ENCODE measurements at places on chromosomes 2 and 18.

DNA sequence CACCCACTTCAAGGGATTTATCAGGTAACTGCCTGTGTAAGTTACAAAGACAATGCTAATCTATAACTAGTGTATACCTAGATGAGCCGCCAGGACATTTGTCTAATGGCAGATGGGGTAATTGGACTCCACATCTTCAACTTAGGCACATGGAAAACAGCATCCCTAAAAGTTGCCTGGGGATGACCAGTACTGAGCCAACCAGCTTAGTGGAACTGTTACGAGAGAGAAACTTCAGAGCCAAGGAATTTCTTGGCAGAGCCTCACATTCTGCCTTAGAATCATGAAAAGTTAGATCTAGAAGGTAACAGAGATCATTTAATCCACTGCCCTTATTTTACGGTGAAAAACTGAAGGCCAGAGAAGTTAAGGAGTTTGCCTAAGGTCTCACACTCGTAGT is 15.5 kb upstream of the CLASP1 start:
- DNase-seq, result no peak

DNA sequence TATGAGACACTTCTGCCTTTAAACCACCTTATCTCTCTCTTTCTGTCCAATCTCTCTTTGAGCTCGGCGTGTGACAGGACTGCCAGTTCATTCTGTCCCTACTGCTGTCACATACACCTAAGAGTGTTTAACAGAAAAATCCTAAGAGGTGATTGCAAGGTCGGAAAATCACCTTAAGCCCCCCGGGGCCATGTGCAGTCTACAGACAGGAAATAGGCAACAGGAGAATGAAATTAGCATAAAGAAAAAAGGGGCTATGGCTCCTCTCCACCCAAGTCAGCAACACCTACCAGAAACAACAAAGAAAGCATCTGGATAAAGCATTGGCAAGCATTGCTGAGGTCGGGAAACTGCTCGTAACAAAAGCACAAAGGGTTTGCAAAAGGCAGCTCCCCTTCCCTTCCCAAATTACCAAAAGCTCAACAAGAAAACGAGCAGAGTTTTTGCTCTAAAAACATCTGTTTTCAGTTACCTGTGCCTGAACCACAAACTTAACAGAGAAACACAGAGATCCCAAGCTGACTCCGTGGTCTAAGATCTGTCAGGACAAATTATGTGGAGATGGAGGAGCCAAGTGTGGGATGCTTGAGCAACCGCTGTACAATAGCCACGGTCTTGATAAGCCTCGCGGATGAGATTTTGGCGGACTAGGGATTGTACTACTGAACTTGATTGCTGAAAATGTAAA is 30.4 kb downstream of the ANKRD44 start:
- DNase-seq, result no peak

- DNase-seq, result no peak
Observed at GRCh38 chr2:20225294-20226151, 593 bp upstream of the SDC1 start.

DNA sequence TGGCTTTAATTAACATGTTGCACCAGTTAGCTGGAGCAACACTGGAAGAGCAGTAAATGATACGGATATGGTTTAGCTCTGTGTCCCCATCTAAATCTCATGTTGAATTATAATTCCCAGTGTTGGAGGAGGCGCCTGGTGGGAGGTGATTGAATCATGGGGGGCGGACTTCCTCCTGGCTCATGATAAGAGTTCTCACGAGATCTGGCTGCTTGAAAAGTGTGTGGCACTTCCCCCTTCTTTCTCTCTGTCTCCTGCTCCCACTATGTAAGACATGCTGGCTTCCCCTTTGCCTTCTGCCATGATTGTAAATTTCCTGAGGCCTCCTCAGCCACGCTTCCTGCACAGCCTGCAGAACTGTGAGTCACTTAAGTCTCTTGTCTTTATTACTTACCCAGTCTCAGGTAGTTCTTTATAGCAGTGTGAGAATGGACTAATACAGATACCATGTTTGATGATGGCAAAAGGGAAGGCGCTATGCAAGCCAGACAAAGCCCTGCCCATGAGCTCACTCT is 963.6 kb downstream of the SOCS6 start:
- DNase-seq, result no peak

- no peak for DNase-seq
Observed at GRCh38 chr2:153134725-153135124, 343.8 kb downstream of the RPRM start.

DNA sequence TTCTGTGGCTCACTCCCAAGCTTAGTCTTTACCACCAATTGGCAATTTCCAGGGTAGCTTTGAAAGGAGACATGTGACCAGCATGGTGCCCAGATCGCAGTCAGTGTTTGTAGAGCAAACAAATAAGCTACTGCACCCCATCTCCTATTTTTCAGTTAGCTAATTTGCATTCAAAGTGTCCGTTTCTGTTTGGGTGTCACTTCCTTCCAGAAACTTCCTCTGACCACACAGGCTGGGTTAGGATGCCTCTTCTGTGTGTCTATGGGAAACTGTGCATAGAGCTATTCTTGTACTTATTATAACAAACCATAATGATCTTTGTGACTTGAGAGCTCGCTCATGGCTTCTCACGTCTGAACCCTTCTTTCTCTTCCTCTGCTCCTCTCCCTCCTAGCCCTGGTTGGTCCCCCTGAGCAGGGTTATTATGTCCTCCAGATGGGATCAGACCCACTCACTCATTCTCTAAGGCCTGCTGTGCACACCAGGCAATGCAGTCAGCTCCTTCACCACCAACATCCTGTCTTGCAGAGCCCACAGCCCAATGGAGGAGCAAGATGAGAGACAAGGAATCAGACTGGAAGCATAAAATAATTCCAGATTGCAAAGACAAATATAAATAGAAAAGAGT is 101.2 kb upstream of the ALK start:
- no peak for DNase-seq

- DNase-seq, result no peak
Observed at GRCh38 chr2:28695245-28695647, 56.4 kb upstream of the PPP1CB start.

GRCh38 chr2:157355618-157356017 is 30.0 kb upstream of the ERMN start:
- no peak for DNase-seq

GRCh38 chr2:160859096-160859495 is 301.1 kb upstream of the TANK start:
- no peak for DNase-seq

- no peak for DNase-seq
Observed at GRCh38 chr2:66832646-66833435, 397.9 kb downstream of the MEIS1 start.

GRCh38 chr2:224887141-224887540 is 155.1 kb downstream of the DOCK10 start:
- no peak for DNase-seq

DNA sequence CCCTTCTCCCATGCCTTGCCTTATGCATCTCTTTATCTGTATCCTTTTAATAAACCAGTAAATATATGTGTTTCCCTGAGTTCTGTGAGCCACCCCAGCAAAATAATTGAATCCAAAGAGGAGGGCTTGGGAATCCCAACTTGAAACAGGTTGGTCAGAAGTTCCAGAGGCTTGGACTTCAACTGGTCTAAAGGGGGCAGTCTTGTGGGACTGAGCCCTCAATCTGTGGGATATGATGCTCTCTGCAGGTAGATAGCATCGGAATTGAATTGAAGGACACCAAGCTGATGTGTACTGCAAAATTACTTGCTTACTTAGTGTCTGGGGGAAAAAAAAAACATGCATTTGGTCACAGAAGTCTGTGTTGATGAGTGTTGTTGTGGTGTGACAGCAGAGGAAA is 1033.5 kb upstream of the TMEFF2 start:
- no peak for DNase-seq

DNA sequence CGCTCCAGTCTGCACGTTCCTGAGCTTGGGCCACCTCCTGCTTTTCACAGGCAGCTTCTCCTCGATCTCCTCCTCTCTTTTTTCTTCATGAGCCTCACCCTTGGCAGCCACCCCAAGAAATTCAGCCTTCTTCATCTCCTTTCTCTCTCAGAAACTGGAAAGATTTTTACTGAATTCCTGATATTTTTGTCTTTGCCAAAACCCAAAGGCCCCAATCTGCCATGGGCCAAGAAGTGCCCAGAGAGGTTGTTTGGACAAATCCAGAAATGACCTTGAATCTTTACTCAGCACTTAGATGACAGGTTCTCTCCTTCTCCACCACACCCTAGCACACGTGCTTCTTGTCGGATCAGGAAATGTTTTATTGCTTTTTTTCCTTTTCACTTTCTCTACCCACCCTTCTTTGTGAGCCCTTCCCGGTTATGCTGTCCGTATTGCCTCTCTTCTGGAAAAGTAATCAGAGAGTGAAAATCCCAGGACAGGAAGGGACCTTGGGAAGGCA is 134.5 kb upstream of the TNP1 start:
- no peak for DNase-seq

DNA sequence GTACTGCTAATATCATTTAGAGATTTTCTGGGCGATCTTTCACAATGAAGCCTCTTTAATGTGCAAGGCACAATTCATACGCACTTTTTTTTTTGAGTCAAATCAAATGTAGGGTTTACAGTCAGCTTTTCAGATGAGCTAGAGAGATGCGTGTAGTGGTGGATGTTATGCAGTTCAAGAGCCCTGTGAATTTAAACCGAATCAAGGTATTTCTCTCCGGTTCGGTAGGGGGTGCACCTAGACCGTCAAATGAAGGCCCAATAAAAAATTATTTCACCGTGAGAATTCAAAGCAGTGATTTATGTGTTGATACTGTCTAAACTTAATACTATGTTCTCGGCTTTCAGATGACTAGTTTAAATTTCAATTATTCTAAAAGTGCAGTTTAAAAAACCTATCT is 1.1 kb downstream of the PTH2R start:
- DNase-seq, result no peak

DNA sequence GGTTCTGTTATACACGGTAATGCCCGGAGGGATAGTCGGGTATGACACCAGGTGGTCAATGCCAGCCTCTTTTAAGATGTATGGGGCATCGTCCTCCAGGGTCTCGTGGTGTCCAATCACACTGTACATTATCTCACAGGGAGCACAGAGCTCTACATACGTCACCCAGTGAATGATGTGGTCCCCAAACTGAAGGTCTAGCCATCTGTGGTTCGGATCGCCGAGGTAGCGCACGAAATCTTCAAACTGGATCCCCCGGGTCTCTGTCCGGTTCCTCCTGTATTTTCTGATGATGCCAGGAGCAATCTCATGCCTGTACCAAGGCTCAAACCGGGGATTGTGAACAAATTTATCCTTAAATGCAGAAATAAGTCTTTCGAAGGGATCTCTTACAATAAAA is 24.1 kb downstream of the CHST10 start:
- no peak for DNase-seq

- DNase-seq, result no peak
Observed at GRCh38 chr18:12015416-12016062, 34.2 kb downstream of the IMPA2 start.

- no peak for DNase-seq
Observed at GRCh38 chr2:172228177-172228808, 125.6 kb upstream of the DLX2 start.

- DNase-seq, result no peak
Observed at GRCh38 chr18:45254709-45255082, 360.6 kb upstream of the SLC14A2 start.

GRCh38 chr2:7094231-7094741 is 177.1 kb downstream of the RNF144A start:
- no peak for DNase-seq

DNA sequence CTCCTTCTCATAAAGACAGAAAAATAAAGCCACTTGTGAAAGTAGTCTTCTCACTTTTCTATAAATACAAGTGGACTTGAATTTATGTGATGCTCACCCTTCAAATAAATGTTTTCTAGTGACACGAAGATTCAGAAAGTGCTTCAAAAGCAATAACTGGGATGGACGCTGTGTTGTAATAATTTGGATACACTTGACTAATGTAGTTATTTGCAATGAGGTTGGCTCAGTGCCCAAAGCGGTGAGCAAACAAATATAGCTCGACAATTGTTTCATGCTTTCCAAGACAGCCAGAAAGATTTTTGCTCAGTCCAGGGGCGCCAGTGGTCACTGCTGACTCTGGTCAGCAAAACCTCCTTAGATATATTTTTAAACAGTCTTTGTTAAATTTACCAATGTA is 278.6 kb upstream of the KLHL14 start:
- DNase-seq, result no peak

DNA sequence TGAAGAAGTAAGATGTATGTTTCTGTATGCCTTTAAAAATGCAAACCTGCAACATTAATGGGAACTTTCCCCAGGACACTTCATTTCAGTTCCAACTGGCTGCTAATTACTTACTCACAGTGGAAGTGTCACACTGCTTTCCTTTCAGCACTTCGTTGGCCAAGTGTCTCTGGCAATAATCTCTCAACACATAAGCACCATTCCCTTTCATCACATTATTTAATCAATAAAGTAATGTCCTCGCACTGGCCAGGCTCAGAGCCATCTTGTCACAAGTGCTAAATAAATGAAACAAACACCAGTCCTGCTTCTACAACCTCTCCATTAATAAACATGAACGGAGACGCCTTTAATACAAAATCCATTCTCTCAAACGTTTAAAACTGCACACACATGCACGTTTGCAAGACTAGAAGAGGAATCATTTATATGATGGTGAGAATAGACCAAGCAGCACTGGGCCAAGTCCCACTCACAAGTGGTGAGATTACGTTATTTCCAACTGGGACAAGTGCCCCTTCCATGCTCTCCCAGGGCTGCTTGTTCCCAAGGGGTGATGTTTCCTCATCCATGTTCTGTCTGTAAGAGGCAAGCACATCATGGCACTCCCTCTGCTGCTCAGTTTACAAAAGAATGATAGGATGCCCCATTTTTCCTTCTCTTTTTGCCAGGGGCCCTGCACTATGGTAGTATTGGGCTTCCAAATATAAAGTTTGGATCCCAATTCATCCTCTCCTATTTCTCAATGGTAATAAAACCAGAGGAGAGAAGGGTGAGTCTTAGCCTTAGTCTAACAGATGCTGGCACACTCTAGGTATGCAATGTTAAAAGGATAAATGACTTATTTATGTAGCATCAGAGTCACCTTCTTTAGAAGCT is 56.8 kb upstream of the ETAA1 start:
- no peak for DNase-seq

DNA sequence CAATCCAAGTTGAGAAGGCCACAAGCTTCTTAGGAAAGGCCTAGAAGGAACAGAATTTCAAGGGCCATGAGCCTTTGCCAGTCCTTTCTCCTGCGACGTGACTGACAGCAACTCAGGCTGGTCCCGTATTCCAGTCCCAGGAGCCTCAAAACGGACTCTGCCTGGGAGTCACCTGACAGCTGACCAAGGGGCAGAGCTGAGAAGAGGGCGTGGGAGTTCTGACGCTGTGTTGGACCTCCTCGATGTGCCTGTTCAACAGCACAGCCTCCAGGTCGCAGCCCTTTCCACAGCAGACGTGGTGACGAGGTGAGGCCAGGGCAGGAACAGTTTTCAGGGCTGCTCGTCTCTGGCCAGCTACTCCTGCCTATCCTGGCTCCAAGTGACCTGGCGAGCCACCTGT is 37.6 kb downstream of the CENPO start:
- DNase-seq, result no peak

DNA sequence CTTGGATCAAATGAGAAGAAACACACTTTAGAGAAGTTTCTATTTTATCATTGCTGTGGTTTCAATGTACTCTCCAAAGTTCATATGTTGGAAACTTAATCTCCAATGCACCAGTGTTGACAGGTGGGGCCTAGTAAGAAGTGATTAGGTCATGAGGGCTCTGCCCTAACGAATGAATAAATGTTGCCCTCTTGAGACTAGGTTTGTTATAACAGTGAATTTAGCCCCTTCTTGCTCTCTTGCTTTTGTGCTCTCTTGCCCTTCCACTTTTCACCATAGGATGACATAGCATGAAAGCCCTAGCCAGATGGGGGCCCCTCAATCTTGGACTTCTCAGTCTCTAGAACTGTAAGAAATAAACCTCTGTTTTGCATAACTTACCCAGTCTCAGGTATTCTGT is 664.8 kb downstream of the DCC start:
- no peak for DNase-seq

- no peak for DNase-seq
Observed at GRCh38 chr18:33960417-33960816, 264.3 kb downstream of the NOL4 start.

All from stimulated activated CD4-positive, alpha-beta T cell treated with anti-CD3 and anti-CD28 coated beads, Interleukin-4, amount 100 ng/mL, for 4 hours (primary cell).